Endodermal cell (in vitro differentiated cells): ENCODE measurements at places on chromosomes 1 and 21.

DNA sequence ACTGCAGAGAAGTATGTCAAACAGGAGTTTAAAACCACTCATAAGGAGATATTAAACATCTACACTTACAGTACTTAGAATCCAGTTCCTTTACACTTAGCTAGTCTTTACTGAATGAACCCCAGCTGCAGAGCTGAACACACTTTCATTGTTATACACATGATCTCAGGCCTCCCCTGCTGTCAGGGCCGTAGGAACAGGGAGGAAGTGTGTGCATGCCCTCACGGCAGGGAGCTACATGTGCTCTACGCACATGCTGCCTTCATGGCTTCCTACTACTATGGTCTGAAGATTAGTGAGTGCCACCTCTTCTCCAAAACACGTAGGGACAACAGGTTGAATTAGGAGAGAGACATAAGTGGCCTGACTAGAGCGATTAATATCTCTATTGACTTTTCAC is 191.5 kb downstream of the SIPA1L2 start:
- H3K36me3 ChIP-seq = peaks cover 93% of the 10 kb centered on the region
- H3K27me3 ChIP-seq = no peaks in the 10 kb centered on the region
- H3K27ac ChIP-seq = peak overlapping the region; percentile 65

GRCh38 chr1:177229781-177230180 is 59.0 kb downstream of the BRINP2 start:
- DNase-seq = no peak
- H3K27me3 ChIP-seq = no peaks in the 10 kb centered on the region
- no peaks in the 10 kb centered on the region for H3K36me3 ChIP-seq
- H3K4me3 ChIP-seq = no peak overlapping the region
- no peak overlapping the region for H3K27ac ChIP-seq
- H3K4me1 ChIP-seq = no peaks in the 10 kb centered on the region

DNA sequence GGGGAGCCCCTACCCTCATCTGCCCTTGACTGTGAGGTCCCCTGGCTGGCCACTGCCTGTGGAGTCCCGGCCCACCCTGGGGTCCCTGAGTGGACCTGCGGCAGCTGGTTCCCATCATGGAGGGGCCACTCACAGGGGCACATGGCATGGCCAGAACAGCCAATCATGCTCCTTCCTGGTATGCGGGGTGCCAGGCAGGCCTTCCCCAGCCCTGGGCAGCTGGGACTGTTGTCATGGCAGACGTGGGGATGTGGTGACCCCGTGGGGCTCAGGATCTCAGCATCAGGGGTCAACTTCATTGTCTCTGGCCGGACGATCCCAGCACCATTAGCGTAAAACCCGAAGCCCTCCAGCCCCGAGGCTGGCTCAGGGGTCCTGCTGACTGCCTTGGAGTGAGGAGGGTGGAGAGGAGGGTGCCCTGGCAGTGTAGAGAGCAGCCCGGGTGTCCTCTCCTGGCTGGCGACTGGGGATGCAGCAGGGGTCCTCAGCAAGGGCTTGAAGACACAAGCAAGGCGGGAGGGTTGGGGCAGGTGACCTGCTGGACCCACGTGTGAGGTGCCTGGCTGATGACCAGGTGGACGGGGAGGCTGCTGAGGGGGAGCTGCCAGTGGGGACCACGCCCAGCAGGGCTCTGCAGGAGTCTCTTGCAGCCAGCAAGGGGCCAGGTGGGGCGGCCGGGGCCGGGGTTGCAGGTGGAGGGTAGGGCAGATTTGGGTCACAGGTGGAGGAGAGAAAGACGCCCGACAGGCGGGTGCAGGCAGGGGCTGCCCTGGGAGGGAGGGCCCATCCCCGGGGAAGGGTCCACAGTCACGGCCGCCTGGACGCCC is 45.1 kb downstream of the TRIM11 start:
- H3K4me1 ChIP-seq = no peaks in the 10 kb centered on the region
- H3K4me3 ChIP-seq = no peak overlapping the region
- no peak for DNase-seq
- no peaks in the 10 kb centered on the region for H3K27me3 ChIP-seq

GRCh38 chr1:213331631-213332175 is 280.7 kb downstream of the RPS6KC1 start:
- no peak overlapping the region for H3K27ac ChIP-seq
- no peak overlapping the region for H3K4me3 ChIP-seq

DNA sequence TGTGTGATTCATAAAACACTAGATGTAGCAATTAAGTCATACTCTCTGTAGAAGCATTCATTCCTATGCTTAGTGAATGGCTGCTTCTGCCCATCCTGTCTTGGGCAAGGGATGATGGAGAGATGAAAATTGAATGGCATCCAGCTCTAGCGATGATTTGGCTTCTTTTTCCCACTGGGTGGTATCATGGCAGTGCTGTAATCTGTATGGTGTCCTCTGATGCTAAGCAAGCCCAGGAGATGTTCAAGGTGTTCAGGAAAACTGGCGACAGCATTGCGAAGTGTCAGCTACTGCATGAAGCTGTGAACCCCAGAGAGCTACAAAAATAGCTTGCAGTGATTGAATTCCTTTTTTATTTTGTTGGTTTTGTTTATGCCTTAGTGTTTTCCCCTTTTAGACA is 48.9 kb upstream of the LEPR start:
- no peaks in the 10 kb centered on the region for H3K4me1 ChIP-seq
- no peaks in the 10 kb centered on the region for H3K27me3 ChIP-seq
- DNase-seq = no peak
- H3K36me3 ChIP-seq = peaks cover 4% of the 10 kb centered on the region
- H3K4me3 ChIP-seq = no peak overlapping the region
- H3K27ac ChIP-seq = no peak overlapping the region
